ENCODE measurements at places on chromosomes 4 and X.

GRCh38 chr4:1172228-1172851 lies at the start of gene SPON2:
Gene SPON2, minus strand, starts transcription at chr4:1172583.
- no peak for DNase-seq

GRCh38 chr4:140136509-140136908 lies 17.5 kb downstream of the MAML3 start:
- DNase-seq: no peak

DNA sequence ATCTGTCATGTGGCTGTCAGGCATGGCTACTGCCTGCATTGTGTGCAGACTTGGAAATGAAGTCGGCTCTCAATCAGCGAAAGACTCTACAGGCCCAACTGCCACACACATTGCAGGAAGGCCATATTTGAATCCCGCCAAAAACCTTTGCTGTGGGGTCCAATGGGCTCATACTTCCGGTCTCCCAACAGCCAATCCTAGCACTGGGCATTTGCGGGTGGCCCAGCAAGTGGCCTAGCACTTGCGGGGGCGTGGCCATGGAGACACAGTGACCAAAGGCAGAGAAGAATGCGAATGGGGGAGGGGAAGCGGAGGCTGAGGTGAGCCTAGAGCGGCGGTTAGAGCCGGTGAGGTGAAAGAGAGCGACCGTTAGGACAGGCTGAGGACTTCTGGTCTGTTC lies at the start of gene OTUD6A:
Gene OTUD6A (plus strand): TSS at position 382 of the 400 bp plus-strand sequence. CDS start 68 bp downstream, outside the sequence.
- DNase-seq: no peak

DNA sequence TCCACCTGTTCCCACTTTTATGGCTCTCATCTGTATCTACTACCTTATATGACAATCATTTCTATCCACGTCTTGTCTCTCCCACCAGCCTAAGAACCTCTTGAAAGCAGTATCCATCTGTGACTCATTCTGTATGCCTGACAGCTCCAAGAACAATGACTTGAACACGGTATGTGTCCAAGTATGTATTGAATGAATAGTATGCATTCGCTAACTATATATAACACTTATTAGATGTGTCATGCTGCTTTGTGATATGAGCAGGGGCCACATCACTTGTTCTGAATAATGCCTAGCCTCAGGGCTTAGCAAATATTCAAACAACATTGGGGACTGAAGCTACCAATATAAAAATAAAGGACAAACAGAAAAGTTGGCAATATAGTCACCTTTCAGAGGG lies 4.9 kb downstream of the OPHN1 start:
- no peak for DNase-seq

GRCh38 chrX:129781134-129781672 lies 1.5 kb downstream of the SASH3 start:
- DNase-seq: no peak

DNA sequence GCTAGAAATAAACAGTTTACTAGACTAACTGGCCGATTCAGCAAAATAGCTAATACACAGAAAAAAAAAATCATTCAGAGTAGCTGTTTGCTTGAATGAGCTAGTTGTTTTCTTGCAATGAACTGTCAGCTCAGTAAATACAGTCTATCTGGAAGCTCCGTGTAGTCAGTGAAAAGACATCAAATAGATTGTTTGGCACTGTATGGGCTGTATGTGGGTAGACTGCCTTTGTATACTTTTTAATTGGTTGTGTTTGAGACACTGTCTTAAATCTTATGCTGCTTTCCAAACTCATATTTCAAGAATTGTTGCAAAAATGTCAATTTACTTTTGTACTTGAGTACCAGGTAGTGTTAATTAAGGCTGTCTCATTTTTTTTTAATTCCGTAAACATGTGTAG lies 61.6 kb upstream of the GPR174 start:
- no peak for DNase-seq

- no peak for DNase-seq
Measured at GRCh38 chr4:138034871-138035270, 207.3 kb downstream of the SLC7A11 start.

- DNase-seq: no peak
Measured at GRCh38 chr4:150078579-150079080, 385 bp downstream of the DCLK2 start.

DNA sequence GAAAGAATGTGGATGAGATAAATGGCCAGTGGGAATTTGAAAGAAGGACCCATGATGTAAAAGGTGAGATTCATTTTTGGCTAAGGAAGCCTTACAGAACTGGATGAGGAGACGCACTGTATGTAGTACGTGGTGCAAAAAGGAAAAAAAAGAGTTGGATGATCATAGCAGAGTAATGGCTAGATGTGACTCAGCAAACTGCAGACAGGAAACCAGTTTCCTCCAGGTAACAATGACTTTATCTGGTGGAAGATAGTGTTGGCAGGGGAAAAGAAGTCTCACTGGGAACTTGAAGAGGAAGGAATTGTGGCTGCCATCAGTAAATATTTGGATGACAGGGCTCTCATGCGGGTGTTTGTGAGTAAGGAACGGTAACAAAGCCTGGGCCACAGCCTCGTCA lies 243.2 kb downstream of the CPE start:
- no peak for DNase-seq

- no peak for DNase-seq
Measured at GRCh38 chr4:39446842-39447573, 11.7 kb downstream of the RPL9 start.

DNA sequence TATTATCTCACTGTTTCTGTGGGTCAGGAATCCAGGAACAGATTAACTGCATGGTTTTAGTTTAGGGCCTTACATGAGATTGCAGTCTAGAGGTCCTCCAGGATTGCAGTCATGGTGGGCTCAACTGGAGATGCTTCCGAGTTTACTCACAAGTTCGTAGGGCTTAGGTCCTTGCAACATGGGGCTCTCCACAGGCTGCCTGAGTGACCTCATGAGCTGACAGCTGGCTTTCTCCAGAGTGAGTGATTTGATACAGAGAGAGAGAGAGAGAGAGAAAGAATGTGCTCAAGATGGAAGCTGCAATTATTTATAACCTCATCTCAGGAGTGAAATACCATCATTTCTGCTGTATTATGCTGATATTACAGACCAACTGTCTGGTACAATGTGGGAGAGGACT lies 168.9 kb downstream of the GPAT3 start:
- no peak for DNase-seq

DNA sequence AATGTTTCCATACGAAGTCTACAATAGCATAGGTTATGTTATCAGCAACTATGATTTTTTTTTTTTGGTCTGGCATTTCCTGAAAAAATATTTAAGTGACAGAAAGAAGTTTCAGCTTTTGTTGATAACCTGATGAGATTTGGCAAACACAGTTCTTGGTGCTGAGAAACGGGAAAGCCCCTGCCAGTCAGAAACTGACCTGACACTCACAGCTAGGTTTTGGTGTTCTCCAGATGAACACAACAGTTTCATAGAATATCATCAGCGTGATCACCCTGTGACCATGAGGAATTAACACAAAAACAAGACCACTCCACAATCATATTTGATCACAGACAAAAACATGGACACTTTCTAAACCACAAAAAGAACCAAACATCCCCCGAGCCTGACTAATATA lies 152.5 kb upstream of the DCAF8L1 start:
- DNase-seq: no peak

- no peak for DNase-seq
Measured at GRCh38 chr4:100017637-100018310, 67.7 kb upstream of the H2AZ1 start.

DNA sequence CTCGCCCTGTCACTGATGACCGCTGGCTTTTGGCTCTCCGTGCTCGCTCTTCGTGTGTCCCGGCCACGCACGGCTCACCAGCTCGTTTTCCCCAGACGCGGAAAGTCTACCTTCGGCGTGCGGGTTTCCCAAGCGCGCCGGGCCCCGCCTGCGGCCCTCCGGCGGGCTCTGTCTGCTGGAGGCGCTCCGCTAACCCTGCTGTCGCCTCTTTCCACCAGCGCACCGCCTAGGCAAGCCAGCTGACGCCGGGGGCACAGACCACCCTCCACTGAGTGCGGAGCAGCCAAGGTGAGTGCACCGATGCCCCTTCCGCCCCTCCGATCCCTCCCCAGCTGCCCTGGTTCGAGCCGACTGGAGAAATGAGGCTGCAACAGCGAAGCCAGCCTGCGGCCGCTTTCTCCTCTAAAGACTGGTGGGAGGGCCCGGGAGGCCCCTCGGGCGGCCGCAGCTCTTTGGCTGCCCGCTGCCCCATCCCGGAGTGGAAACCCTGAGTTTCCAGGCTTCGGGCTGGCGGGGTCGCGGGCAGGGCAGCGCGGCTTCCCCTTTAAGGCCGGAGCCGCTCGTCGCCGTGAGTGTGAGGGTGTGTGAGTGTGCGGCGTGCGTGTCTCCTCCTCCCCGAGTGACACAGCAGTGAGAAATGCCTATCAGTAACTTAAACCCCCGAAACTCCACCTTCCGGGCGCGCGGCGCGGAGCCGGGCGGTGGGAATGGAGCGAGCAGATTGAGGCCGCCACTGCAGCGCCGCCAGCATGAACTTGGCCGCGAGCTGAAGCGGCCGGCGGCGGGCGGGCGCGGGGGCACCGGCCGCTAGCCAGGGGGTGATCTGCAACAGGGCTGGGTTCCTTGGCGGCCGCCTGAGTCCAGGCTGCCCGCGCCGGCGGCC lies at the start of gene MAMLD1:
Gene MAMLD1 (plus strand): TSS at position 719 of the 883 bp plus-strand sequence. CDS start 82,200 bp downstream, outside the sequence.
- DNase-seq: no peak

DNA sequence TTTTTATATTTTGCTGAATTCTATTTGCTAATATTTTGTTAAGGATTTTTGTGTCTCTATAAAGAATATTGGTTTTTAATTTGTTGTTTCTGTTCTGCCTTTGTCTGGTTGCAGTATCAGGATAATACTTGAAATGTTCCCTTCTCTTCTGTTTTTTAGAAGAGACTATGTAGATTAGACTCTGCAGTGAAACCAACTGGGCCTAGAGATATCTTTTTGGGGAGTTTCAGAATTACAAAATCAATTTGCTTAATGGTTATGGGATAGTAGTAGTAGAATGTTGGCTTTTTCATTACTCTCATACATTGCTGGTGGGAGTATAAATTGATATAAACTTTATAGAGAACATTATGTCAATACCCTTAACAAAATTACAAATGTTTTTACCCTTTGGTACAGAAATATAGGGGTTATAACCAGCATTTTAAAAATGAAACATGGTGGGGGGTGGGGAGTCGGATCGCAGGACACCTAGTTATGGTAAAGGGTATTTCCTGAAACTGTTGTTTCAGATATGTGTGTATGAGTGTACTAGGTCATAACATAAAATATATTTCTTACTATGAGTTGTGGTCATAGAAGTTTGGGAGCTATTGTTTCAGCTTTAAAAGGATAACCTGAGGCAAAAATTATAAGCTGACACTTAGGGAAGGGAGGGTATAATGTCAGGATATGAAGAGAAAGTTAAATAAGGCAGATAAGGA lies 29.0 kb downstream of the CLOCK start:
- no peak for DNase-seq

- no peak for DNase-seq
Measured at GRCh38 chr4:101953949-101954348, 163.4 kb downstream of the BANK1 start.

Measured in cerebellar nuclear complex (tissue), 1 donor.